HT1080 (cell line): ENCODE measurements at places on chromosomes 1 and 21.
A peak's percentile ranks its signal among the peaks of the same experiment; 100 is the strongest.

GRCh38 chr1:246565751-246566127, 322 bp downstream of the TFB2M start:
- no peak for DNase-seq

GRCh38 chr1:170623171-170623570, 40.8 kb upstream of the PRRX1 start:
- peak; percentile 91 for DNase-seq

- no peak for DNase-seq
Observed at GRCh38 chr1:181396171-181396670, 87.1 kb upstream of the CACNA1E start.

DNA sequence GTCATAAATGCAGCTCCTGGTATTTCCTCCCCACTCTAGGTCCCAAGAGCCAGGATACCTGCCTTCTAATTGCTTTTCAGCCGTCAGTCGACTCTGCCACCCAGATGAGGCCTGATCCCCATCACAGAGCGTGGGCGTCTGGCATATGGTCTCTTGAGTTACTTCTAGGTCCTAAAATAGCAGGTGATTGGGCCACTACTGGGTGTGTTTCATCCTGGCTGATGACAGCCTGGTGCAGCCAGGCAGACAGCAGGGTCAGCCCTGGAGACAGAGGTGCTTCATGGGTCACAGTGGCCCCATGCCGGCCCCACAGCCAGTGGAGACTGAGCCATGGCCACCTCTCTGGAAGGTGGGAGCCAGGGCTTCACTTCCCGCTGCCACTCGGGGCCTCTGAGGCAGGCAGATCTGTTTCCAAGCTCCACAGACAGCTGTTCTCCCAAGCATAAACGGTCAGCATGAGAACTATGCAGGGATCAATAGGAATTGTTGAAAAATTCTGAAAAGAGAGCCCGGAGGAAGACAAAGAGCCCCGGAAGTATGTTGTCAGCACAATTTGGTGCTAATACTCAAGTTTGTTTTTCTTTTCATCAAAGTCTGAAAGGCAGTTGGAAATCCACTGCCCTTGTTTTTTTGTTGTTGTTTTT, 83.0 kb downstream of the MAN1C1 start:
- no peak for DNase-seq

DNA sequence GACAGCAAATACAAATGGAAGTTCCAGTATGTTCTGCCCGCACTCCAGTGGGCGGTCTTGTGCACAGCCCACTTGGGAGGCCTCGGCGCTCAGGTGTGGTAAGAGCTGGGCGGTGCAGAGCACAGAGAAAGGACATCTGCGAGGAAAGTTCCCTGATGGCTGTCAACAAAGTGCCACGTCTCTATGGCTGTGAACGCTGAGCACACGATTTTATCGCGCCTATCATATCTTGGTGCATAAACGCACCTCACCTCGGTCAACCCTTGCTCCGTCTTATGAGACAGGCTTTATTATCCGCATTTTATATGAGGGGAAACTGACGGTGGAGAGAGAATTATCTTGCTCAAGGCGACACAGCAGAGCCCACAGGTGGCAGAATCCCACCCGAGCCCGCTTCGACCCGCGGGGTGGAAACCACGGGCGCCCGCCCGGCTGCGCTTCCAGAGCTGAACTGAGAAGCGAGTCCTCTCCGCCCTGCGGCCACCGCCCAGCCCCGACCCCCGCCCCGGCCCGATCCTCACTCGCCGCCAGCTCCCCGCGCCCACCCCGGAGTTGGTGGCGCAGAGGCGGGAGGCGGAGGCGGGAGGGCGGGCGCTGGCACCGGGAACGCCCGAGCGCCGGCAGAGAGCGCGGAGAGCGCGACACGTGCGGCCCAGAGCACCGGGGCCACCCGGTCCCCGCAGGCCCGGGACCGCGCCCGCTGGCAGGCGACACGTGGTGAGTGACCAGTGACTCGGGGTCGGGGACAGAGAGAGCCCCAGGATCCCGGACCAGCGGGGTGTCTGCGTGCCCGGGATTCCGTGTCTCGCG, at the start of gene IL12RB2:
Gene IL12RB2 (plus strand): TSS at position 623 of the 810 bp plus-strand sequence. CDS start 12,496 bp downstream, outside the sequence.
- no peak for DNase-seq

DNA sequence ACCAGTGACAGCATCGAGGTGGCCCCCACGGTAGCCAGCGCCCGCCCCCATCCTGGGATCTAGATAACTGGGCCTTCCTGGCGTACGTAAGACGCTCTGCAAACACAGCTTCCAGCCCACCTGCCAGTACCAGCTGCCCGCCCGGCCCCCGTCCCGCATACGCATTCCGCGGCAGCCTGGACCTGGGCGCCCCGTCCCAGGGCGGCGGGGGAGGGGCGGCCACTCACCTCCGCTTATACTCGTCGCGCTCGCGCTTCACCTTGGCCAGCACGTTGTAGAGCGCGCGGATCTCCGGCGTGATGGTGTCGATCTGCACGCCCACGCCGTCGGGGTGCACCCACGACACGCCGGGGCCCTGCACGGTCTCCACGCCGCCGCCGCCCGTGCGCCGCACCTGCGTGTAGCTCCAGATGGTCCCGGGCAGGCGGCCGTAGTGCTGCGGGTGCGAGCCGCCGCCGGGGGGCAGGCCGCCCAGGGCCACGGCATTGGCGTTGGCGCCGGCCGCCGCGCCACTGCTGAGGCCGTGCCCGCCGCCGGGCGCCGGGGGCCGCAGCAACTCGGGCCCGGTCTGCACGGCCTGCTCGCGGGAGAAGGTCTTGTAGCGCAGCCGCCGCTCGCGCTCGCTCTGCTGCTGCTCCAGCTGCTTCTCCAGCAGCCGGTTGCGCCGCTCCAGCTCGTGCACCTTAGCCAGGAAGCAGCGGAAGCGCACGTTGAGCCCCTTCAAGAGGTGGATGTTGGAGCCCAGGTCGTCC, 859 bp downstream of the IFFO2 start:
- DNase-seq: no peak

DNA sequence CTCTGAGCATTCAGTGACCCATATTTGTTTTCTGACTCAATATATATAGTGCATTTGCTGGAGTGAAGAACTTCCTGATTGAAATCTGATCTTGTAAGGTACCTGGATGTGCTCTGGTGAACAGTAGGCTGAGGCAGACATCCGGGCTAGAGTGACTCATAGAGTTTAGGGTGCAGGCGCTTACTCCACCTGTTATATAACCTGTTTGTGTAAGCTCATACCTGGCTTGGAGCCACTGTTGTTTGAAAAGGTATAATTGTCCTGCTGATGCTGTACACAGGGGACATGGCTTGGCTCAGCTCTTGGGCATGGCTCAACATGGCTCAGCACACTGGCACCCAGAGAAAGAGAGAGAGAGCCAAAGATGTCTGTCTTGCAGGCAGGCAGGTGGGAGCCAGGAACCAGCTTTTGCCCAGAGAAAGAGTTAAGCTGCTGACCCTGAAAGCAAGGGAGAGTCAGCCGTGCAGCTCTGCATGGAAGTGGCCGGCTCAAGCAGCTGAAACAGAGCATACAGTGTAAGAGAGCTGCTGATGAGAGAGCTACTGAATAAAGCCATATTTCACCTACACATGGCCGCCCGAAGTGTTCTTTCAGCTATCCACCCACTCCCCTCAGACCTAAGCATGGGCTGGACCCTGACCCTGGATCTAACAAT, 43.2 kb downstream of the GJA5 start:
- DNase-seq: peak; percentile 42

DNA sequence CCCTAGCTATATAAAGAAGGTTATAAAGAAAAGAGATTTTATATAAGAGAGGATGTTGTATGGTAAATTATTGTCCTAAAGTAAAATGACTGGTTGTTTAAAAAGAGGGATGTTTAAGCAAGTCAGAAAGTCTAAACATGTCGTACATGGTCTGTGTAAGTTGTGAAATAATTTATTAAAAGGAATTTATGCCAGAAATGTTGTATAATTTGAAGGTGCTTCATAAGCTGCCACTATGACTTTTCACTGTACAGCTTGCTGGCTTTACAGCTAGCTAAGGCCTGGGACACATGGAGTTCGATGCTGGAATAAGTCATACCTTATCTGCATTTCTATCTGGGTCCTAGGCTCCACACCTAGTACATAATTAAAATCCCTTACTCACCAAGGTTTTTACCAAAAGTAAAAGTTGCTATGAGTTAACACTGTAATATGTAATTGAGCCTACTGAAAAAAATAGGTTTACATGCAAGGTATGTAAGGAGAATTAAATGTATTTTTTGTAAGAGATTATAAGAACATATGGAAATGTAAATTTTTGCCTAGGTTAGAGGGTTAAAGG, 59.0 kb upstream of the EDEM3 start:
- no peak for DNase-seq

DNA sequence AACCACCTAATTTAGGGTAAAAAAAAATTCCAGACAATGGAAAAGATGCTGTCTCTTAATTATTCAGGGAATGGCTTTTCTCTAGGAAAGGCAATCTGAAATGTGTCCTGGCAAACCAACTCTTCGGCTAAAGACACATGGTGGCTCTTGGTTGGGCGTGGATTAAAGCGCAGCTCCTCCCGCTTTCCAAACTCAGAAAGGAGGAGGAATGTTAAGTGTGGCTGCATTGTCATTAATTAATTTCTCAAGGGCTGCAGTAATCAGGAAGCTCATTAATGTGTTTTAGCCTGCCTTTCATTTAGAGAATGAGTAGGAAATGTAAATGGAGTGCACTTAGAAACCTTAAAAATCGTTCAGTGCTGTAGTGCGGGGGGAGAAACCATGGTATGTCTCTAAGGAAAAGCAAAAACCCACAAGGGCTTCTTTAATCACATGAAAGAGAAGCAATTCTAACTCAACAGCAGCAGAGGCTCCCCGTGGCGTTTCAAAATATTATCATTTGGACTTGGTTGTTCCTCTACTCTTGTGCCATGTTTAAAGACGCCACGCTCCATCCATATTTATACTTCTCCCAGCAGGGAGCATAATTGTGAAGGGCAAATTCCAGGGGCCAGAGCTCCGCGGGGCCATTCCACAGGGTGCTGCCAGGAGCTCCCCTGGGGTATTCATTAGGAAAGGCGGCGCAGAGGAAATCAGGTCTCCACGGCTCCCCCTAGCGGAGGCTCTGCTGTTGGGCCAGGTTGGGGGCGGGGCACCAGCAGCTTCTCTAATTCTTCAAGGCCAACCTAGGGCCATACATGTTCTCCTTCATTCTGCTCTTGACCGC, 91.9 kb upstream of the SSX2IP start:
- DNase-seq: peak; percentile 64

DNA sequence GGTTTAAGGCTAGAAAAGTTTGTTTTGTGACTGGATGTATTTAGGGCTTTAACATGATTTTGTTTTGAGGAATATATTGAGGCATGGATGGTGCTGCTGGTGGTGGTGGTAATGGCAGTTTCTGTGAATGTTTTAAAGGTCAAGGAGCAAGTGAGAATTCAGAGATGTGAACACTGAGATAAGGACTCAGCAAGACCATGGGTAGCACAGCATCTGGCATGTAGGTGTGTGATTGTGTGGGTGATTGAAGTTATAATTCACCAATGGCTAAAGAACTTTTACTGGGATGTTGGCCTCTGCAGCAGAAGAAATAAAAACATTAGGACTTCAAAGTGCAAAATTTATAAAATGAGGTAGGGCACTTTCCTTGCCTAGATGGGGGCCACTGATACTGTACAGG, 65.9 kb downstream of the MACF1 start:
- DNase-seq: no peak

GRCh38 chr1:154466206-154466605, 35.8 kb upstream of the TDRD10 start:
- no peak for DNase-seq

- peak; percentile 73 for DNase-seq
Observed at GRCh38 chr1:232038706-232039677, 412.4 kb downstream of the DISC1 start.

GRCh38 chr1:88523854-88524528, 160.1 kb upstream of the PKN2 start:
- no peak for DNase-seq

GRCh38 chr1:85041793-85042192, 6.5 kb downstream of the MCOLN3 start:
- no peak for DNase-seq

- no peak for DNase-seq
Observed at GRCh38 chr21:45021428-45022347, 52.7 kb upstream of the ADARB1 start.

DNA sequence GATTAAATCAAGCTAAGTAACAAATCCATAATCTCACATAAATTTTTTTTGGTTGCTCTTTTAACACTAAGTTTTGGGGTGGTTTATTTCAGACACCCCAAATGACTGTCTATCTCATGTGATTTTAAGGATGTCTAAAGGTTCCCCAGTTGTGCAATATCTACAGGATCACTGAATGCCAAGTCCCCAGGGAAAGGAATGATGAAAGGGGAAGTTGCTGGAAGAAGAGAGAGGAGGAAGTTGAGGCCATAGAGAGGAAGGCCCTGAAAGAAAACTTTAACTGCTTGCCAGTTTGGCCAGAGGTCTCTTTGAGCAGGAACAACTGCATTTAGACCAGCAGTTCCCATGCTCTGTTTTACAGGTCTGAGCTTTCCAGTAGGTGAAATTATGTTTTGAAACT, 27.5 kb upstream of the SLC19A2 start:
- no peak for DNase-seq

DNA sequence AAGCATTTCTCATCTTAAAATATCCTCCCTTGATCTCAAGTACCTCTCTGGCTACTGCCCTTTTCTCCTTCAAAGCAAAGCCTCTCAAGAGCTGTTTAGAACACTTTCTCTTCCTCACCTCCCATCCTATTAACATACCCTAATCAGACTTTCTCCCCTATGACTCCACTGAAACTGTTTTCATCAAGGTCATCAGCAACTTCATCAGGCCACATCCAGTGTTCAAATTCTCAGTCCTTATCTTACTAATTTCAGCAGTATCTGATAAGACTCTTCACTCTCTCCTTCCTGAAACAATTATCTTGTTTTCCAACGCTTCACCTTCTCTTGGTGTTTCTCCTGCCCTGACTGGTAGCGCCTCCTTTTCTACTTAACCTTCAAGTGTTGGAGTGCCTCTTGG, 1.5 kb upstream of the RAP1A start:
- no peak for DNase-seq

- DNase-seq: peak; percentile 61
Observed at GRCh38 chr1:26408604-26409003, 2.0 kb upstream of the LIN28A start.

DNA sequence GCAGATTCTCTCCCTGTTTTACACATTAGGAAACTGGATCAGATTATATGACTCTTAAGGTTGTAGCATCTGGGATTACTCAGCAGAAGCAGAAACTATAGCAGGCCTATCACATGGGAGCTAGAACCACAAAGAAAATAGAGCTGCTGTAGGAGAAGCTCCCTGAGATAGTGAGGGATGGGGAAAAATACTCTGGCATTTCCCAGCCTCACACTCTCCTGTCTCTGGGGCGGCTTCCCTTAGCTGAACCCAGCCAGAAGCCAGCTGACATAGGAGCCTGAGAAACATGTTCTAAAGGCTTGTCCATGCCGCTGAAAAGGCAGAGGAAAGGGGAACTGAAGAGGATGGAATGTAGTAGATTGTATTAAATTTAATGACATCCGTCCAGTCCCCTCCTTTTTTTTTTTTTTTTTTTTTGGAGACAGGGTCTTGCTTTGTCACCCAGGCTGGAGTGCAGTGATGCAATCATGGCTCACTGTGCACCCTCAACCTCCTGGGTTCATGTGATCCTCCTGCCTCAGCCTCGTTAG, 76.8 kb upstream of the DNAJC6 start:
- no peak for DNase-seq

GRCh38 chr1:15286452-15286851, 39.4 kb downstream of the FHAD1 start:
- DNase-seq: no peak
